Urinary bladder (tissue), 4 donors: ENCODE measurements at places on chromosomes 6 and 20.
A peak's percentile ranks its signal among the peaks of the same experiment; 100 is the strongest.

DNA sequence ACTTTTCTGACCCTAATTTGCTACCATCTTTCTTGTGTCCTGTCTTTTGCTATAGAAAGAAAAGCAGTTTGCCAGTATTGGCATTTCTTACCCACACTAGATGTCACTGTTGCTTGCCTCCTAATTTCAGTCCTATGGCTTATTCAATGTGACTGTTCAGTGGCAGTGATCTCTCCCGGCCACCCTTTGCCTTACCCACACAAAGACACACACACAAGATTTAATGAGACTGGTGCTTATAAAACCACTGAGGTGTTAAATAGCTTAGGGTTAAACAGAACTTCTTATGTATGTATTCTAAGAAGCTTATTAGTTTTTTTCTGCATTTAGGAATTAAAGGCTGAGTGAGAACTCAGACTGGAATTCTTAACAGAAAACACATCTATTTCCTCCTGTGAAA, 233.6 kb upstream of the ASCC3 start:
- DNase-seq, result peak; percentile 11

GRCh38 chr6:20142866-20143265, 69.4 kb downstream of the MBOAT1 start:
- no peak for DNase-seq

- no peak for DNase-seq
Measured at GRCh38 chr6:166251211-166251610, 57.0 kb downstream of the PRR18 start.

DNA sequence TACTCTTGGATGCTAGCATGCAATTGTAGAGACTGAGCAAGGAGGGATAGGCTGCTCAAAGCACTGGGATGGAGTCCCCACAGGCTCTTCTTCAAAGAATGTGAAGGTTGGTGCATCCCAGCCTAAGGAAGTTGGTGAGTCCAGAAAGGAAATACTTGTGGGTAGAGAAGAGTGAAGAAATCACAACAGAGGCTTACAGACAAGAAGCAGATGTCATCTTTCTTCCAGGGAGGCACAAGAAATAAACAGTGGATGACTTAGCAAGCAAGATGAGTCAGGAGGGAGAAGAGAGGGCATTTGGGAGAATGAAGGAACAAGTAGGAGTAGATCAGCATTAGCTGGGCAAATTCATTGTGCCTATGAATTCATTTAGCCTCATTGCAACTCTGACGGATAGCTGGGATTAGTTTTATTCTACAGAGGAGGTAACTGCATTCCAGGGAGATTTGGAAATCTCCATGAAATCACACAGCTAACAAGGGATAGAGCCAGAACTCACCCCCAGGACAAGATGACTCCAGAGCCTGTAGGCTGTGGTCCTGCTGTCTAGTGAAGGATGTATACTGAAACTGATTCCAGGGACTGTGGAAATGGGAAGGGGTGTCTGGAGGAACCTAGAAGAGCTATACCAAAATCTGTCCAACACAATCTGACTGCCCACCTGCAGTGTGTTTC, 125.8 kb upstream of the SPTLC3 start:
- no peak for DNase-seq

DNA sequence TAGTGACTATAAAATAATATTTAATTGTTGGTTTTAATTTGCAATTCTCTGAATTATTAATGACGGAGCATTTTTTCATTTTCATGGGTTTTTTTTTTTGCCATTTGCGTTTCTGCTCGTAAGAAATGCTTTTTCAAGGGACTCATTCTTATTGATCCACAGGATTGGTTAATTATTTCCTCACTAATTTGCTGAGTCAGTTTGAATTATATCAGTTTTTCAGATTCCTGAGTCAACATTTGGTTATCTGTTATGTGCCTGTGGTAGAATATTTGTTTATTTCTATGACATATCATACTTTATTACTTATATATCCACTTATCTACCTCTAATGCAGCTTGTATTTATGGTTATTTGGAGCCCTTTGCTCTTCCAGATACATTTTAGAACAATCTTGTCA, 257.0 kb upstream of the BTBD3 start:
- DNase-seq, result no peak

GRCh38 chr6:113048741-113049140, 701.6 kb downstream of the RFPL4B start:
- DNase-seq, result no peak

- DNase-seq, result no peak
Measured at GRCh38 chr6:56259234-56260077, 12.1 kb upstream of the COL21A1 start.

DNA sequence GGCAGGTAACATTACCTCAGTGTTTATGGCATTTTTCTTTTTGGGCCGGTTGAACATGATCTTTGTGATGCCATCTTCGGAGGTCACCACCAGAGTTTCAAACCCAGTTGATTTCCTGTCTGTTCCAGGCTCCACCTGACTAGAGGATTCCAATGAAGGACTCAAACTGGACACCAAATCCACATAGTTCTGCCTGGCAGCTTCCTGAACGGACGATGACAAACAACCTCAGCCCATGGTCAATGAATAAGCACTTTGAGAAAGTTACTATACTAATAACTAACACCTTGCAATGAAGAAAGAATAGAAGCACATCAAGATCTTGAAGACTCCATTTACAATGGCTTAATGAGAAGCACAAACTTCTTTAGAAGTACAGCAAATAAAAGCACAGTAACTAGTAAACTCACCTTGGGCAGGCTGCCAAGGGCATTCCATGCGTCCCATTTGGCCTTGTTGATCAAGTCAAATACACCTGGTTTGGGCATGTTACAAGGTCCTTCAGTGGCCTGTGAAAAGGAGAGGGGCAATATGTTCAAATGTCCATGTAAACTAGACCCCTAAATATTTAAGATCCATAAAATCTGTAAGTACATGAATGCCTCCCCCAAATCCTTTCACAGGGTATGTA, 4.9 kb downstream of the ECI2 start:
- no peak for DNase-seq

GRCh38 chr20:25382704-25383370, 7.8 kb downstream of the ABHD12 start:
- DNase-seq, result no peak

DNA sequence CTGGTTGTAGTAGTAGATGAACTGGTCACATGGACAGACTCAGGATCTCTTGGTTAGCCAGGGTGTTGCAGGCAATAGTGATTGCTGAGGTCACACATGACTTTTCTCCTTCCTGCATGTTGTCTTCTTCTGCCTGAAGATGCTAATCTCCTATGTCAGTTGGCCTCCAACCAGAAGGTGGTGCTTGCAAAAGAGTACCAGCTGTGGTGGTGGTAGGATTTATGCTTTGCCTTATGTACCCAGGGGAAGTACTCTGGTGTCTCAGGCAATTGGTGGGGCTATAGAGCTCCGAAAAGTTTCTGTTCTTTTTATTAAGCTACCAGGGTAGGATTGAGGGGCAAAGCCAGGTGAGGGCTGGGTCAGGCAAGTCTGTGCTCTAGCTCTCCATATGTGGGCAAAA, 98.5 kb downstream of the CARMIL1 start:
- no peak for DNase-seq

DNA sequence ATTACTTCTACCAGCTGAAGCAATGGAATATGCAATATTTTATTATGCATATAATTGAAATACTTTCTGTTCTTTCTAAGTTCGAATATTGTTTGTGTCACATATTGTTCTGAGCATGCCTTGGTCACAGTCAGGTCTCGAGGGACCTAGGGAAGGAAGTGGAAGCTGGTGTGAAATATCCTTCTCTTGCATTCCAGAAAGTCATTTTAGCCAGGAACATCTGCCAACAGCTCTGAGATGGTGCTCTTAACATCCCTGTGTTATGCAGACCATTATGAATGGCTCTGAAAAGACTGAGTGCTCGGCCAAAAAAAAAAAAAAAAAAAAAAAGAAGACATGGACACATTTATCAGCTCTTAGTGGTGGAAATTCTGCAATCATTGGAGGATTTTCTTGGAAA, 132.7 kb upstream of the JAG1 start:
- no peak for DNase-seq

- DNase-seq, result no peak
Measured at GRCh38 chr20:21559305-21559704, 45.4 kb upstream of the NKX2-2 start.

GRCh38 chr20:57774951-57775350, 65.1 kb upstream of the PMEPA1 start:
- no peak for DNase-seq

GRCh38 chr6:72367439-72367838, 254.4 kb upstream of the KCNQ5 start:
- no peak for DNase-seq

GRCh38 chr20:62051144-62051543, 14.5 kb downstream of the TAF4 start:
- DNase-seq, result no peak

DNA sequence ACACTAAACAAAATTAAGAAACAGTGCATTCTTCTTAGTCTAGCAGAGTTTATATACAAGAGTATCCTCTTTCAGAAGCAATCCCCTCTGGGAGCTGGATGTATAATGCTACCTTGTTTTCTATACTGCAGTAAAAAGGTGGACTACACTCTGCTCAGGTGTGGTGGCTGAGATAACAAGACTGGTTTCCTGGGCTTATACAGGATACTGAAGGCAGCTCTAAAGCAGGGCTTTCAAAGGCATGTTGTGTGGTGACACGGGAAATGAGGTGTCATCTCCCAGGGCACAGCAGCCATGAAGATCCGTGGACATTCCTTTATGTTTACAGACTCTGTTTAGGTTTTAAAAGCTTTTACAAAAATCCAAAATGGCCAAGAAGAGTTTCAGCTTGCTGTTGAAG, 136.7 kb downstream of the MAP3K4 start:
- no peak for DNase-seq

GRCh38 chr6:159646116-159646515, 46.9 kb downstream of the SOD2 start:
- no peak for DNase-seq

- DNase-seq, result no peak
Measured at GRCh38 chr20:289693-290083, 862 bp downstream of the C20orf96 start.

- DNase-seq, result no peak
Measured at GRCh38 chr6:14380901-14381828, 263.6 kb downstream of the CD83 start.

DNA sequence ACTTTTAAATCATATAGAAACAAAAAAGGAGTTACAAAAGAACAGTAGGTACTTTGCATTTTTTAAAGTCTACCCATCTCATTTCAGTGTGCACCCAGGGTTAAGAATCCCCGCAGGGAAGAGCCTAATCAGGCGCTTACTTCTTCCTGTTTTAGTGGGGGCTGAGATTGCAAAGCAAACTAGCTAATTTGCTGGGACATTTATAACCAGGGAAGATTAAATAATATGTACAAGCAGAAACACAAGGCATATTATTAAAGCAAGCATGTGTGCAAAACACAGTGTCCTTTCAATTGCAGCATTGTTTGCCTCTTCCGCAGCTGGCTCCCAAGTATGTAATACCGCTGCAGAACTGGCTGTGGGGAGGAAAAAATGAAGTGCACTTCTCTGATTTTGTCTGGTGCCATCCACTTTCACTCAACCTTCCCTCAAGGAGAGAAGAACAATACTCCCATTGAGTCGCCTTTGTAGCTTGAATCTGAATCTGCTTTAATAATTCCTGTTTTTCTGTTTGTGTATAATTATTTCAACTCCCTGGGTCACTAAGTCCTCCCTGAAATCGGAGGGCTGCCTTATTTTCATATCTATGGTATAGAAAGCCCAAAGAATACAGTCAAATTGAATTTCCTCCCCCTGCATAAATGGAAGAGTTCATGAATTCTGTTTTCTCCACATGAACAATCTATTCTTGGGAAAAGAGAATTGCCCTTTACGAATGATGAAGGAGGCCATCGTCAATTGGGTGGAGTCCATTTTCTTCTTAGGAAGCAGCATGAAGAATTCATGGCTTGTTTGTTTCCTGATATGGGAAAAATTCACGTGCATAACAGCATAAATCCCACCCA, 23.3 kb upstream of the BCAS1 start:
- no peak for DNase-seq

DNA sequence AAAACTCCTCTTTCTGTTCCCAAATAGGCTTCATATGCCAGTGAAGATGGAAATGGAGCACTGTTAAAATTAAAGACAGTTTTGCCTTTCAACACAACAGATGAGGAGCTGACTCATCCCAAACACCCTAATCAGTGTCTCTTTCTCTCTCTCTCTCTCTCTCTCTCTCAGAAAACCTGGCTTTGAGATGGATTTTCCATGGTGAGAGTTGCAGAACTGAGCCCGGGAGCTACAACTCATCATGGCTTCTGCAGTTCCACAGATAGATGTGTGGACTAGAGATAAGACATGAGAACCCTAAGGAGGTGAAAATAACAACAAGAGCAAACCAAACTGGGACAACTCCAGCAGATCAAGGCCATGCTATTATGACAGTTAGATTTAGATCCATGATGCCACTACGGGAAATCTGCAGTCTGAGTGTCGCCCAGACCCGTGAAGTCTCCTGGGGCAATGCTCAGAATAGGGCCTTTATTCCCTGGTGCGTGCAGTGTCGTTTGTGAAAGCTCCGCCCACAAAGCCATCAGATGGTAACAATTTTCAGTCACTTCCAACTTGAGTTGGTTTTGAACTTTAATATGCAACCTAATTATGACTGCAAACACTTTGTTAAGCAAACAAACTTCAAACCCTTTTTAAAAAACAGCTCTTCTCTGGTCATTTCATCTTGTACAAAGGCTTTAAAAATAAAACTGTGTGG, 338.2 kb upstream of the PREP start:
- DNase-seq, result no peak

GRCh38 chr6:89146718-89147700, 1.2 kb downstream of the PM20D2 start:
- DNase-seq, result peak; percentile 58
